ENCODE measurements at places on chromosomes 13 and 19. TPM values are rescaled to one million over a fixed set of nuclear protein-coding genes. Genes with fewer than 3 reads are reported as not detected.

JSRP1 gene
- 0.30 TPM for total RNA-seq

ICAM1 gene
- 5.0 TPM for total RNA-seq

MIA gene
- 1.4 TPM for total RNA-seq

GRCh38 chr13:23321535-23322241 is 111.8 kb downstream of the SACS start:
- no peak overlapping the region for H3K4me3 ChIP-seq
- H3K36me3 ChIP-seq = no peaks in the 10 kb centered on the region
- no peak overlapping the region for H3K27ac ChIP-seq
- DNase-seq = peak; percentile 26

GRCh38 chr19:48770266-48770665 is 14.9 kb downstream of the FGF21 start:
- no peak for DNase-seq
- H3K4me3 ChIP-seq = peak overlapping the region; percentile 64
- H3K4me1 ChIP-seq = peaks cover 12% of the 10 kb centered on the region
- H3K36me3 ChIP-seq = no peaks in the 10 kb centered on the region
- H3K27ac ChIP-seq = peak overlapping the region; percentile 74
- H3K27me3 ChIP-seq = no peaks in the 10 kb centered on the region

DNA sequence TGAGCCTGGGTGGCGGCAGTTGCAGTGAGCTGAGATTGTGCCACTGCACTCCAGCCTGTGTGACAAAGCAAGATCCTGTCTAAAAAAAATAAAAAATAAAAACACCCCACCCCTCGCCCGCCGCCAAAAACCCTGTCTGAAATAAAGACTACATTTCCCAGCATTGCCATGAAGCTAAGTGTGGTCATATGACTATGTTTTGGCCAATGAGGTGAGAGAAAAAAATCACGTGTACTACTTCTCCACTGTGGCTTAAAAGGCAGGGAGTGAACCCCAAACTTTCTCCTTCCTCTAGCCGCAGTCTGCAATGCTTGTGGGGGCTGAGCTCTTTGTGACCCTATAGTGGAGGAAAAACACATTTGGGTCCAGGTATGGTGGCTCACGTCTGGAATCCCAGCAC is 54.9 kb downstream of the COLGALT1 start:
- 0 out of 2 replicates have a peak, but pooled peaks cover 5% of the 10 kb centered on the region for H3K36me3 ChIP-seq
- H3K4me3 ChIP-seq = no peak overlapping the region
- H3K27ac ChIP-seq = no peak overlapping the region
- peaks cover 16% of the 10 kb centered on the region for H3K4me1 ChIP-seq
- DNase-seq = peak; percentile 28

DNA sequence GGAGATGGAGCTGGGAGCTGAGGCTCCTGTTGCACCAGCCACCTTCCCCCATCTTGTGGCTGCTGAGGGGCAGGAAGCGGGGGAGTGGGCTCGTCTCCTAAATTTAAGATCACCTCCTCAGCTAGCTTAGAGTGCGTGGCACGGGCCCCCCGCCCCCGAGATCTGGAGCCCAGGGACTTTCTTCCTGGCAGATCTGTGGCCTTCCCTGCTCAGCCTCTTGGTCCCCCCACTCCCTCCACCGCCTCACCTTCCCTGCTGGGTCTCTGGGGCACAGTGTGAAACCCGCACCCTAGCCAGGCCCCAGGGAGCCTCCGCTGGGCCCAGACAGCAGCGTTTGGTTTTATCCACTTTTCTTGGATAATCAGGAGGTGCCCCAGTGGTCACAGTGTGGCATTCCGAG is 35.9 kb downstream of the MAU2 start:
- no peaks in the 10 kb centered on the region for H3K27me3 ChIP-seq
- H3K4me3 ChIP-seq = no peak overlapping the region

ARL11 gene
- not detected for total RNA-seq

GRCh38 chr19:14058182-14059092 is 3.4 kb downstream of the PALM3 start:
- H3K4me1 ChIP-seq = peaks cover 22% of the 10 kb centered on the region
- H3K27ac ChIP-seq = peak overlapping the region; percentile 31
- H3K27me3 ChIP-seq = no peaks in the 10 kb centered on the region
- peak overlapping the region; percentile 56 for H3K4me3 ChIP-seq

GJA3 gene
- 8.0 TPM for total RNA-seq

DNA sequence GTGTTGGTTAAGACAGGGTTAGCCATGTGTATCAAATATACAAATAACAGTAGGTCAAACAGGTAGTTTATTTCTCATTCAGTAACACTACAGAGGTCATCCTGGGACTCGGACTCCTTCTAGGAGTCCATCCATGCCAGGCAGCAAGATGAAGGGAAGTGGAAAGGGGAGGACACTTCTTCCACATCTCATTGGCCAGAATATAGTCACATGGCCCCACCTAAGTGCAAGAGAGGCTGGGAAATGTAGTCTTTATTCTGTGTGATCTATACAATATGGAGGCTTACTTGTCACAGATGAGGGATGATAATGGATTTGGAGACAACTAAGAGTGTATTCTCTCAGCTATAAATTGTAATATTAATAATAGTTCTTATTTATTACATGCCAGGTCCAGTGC is 31.1 kb downstream of the RDH8 start:
- H3K4me3 ChIP-seq = no peak overlapping the region
- H3K27me3 ChIP-seq = peaks cover 7% of the 10 kb centered on the region
- no peaks in the 10 kb centered on the region for H3K4me1 ChIP-seq
- no peaks in the 10 kb centered on the region for H3K36me3 ChIP-seq

DNA sequence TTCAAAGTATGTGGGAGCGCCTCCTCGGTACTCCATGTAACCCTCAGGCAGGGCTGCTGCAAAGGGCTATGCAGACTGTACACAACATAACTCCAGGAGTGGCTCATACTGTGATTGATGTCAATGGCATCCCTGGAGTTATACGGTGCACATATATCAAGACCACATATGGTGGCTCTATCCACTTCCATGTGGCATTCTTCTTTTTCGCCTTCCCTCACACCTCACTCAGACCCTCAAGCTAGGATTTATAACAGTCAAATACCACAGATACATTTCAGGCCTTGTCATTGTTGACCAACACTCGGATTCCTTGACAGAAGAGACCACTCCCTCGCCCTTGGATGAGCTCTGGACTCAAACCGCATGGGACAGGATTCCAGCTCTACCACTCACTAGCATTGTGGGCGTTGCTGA is 11.3 kb upstream of the UBL3 start:
- no peaks in the 10 kb centered on the region for H3K36me3 ChIP-seq
- no peaks in the 10 kb centered on the region for H3K4me1 ChIP-seq
- no peaks in the 10 kb centered on the region for H3K27me3 ChIP-seq
- H3K27ac ChIP-seq = no peak overlapping the region
- DNase-seq = no peak

- no peaks in the 10 kb centered on the region for H3K4me1 ChIP-seq
- H3K4me3 ChIP-seq = no peak overlapping the region
- no peak overlapping the region for H3K27ac ChIP-seq
- peaks cover 32% of the 10 kb centered on the region for H3K36me3 ChIP-seq
- DNase-seq = no peak
- H3K27me3 ChIP-seq = no peaks in the 10 kb centered on the region
Measured at GRCh38 chr19:15850385-15850784, 34.9 kb upstream of the OR10H1 start.

- no peak within 1 kb of the TSS for H3K27ac ChIP-seq
- H3K4me1 ChIP-seq = no peaks in the 10 kb centered on the region
- H3K36me3 ChIP-seq = no peaks in the 10 kb centered on the region
- no peaks in the 10 kb centered on the region for H3K27me3 ChIP-seq
Measured at GRCh38 chr19:56840451-56841192, at the start of the genes PEG3 and ZIM2. Gene PEG3 (minus strand): TSS chr19:56840726. CDS start chr19:56824655, 16,071 bp downstream. Gene ZIM2 (minus strand): TSS chr19:56840726. CDS start chr19:56824277, 16,449 bp downstream.

- H3K27ac ChIP-seq = no peak overlapping the region
- no peak for DNase-seq
- H3K36me3 ChIP-seq = no peaks in the 10 kb centered on the region
Measured at GRCh38 chr19:38792250-38793111, 3.5 kb downstream of the LGALS7B start.

DNA sequence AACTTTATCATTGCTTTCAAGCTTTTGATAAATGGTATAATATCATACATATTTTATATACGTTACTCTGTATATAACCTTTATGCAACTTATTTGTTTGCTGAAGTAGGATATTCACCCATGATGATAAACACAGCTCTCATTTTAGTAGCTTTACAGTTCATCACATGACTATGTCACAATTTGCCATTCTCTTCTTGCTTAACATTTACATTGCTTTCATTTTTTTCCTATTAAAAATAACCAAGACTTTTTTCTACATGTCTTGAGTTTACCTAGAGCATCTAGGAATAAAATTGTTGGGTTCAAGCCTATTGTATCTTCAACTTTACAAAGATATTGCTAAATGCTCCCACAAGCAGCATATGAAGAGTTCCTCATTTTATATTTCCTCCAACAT is 54.0 kb downstream of the KCNRG start:
- H3K4me3 ChIP-seq = no peak overlapping the region
- no peak for DNase-seq
- peaks cover 14% of the 10 kb centered on the region for H3K36me3 ChIP-seq
- no peaks in the 10 kb centered on the region for H3K4me1 ChIP-seq
- H3K27ac ChIP-seq = no peak overlapping the region

ATP1A3 gene
- 34.7 TPM for total RNA-seq

ZNF575 gene
- 1.9 TPM for total RNA-seq

- no peaks in the 10 kb centered on the region for H3K36me3 ChIP-seq
- DNase-seq = no peak
- H3K27ac ChIP-seq = no peak overlapping the region
- H3K27me3 ChIP-seq = no peaks in the 10 kb centered on the region
- H3K4me3 ChIP-seq = no peak overlapping the region
- H3K4me1 ChIP-seq = no peaks in the 10 kb centered on the region
Measured at GRCh38 chr13:51044023-51044665, 66.9 kb downstream of the C13orf42 start.

C19orf38 gene
- 0.74 TPM for total RNA-seq

DNA sequence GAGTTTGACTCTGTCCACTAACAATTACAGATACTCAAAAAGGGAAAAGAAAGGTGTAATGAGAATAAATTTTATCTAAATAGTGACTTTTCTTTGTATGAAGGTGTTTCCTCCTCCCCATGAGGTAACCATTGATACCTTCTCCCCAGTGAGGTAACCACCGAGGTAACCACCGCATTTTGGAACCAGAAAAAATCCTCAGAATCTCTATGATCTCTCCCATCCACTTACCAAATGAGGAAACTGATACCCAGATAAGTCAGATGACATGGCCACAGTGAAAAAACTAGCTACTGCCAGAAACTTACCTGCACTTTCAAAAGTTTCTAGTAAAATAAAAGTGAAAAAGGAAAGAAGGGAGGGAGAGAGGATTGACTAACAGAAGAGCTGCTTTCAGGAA is 124.0 kb upstream of the FNDC3A start:
- no peak overlapping the region for H3K4me3 ChIP-seq
- no peaks in the 10 kb centered on the region for H3K36me3 ChIP-seq
- H3K4me1 ChIP-seq = no peaks in the 10 kb centered on the region
- DNase-seq = no peak

ANKRD27 gene
- 48.1 TPM for total RNA-seq

RFX1 gene
- total RNA-seq = 16.3 TPM

DNA sequence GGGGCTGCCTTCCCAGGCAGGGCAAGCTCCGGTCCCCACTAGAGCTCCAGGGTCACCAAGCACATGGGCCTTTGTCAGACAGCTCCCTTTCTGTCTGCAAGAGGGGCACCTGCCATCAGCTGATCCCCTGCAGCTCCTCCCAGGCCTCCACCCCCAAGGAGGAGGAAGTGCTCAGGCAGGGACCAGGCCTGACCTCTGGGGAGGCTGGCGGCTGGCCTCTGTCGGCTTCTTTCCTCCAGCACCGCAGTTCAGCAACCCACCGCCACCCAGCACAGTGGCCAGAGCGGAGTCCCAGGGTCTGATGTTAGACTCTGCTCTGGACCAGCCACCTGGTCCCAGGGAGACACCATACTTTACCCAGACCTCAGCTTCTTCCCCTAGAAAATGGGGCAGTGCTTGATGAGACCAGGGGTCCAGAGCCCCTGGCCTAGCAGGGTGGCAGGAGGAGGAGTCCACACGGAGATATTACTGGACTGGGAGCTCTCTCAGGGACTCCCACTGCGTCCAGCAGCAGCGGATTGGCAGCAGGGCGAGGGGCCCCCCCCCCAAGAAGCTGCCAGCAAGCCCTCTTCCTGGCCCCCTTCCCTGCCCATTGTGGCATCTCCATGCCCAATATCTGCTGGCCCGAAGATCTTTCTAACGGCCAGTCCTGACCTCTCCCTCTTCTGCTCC is 24.1 kb downstream of the NKPD1 start:
- no peaks in the 10 kb centered on the region for H3K4me1 ChIP-seq
- H3K36me3 ChIP-seq = no peaks in the 10 kb centered on the region
- no peak overlapping the region for H3K4me3 ChIP-seq
- H3K27me3 ChIP-seq = no peaks in the 10 kb centered on the region
- DNase-seq = no peak
- no peak overlapping the region for H3K27ac ChIP-seq

- no peak overlapping the region for H3K4me3 ChIP-seq
- no peak overlapping the region for H3K27ac ChIP-seq
- no peaks in the 10 kb centered on the region for H3K27me3 ChIP-seq
- DNase-seq = no peak
Measured at GRCh38 chr13:51455532-51455931, 2.7 kb upstream of the INTS6 start.

DNA sequence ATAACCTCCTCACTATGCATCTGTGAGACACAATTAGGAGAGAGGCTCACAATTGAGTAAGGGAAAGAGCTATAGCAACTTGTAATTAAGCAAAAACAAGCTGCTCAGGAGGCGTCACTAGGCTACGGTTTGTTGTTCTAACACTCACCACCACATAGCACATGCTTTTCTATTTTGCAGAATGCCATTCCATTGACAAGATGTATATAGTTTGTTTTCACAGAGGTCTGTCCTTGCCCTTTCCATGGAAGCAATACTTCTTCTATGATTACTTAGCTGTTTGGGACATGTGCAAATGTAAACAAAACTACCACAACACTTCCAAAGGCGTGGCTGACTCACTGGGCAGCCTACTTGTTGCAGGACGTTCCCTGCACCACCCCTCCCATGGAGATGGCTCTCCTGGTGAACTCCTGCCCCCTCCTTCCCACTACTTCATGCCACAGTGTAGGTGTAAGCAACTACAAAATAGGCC is 33.9 kb upstream of the FAM216B start:
- no peak overlapping the region for H3K4me3 ChIP-seq
- no peak overlapping the region for H3K27ac ChIP-seq
- no peaks in the 10 kb centered on the region for H3K36me3 ChIP-seq

- no peaks in the 10 kb centered on the region for H3K36me3 ChIP-seq
- H3K27me3 ChIP-seq = peaks cover 59% of the 10 kb centered on the region
- H3K4me3 ChIP-seq = no peak overlapping the region
- H3K27ac ChIP-seq = no peak overlapping the region
- no peak for DNase-seq
- no peaks in the 10 kb centered on the region for H3K4me1 ChIP-seq
Measured at GRCh38 chr13:25587326-25587980, 215.7 kb downstream of the ATP8A2 start.

GRCh38 chr13:91962946-91963345 is 564.5 kb downstream of the GPC5 start:
- no peak for DNase-seq
- H3K27me3 ChIP-seq = no peaks in the 10 kb centered on the region
- no peaks in the 10 kb centered on the region for H3K36me3 ChIP-seq
- H3K27ac ChIP-seq = no peak overlapping the region
- H3K4me1 ChIP-seq = no peaks in the 10 kb centered on the region

DNA sequence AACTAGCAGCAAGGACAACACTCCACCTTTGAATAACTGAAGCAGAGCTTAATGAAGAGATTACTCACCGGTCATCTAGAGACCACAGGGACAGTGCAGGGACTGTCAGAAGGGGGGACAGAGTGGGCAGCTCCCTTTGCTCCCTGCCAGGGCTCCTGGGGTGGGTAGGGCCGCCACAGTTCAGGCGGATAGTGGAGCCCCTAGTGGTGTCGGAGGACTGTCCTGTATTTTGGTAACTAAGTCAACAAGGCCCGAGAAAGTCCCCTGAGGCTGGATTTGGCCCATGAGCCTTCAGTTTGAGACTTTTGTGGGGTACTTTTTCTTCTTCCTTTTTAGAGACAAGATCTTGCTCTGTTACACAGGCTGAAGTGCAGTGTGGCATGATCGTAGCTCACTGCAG is 44.6 kb downstream of the GJA3 start:
- H3K27ac ChIP-seq = no peak overlapping the region
- H3K4me3 ChIP-seq = no peak overlapping the region
- no peak for DNase-seq
- peaks cover 36% of the 10 kb centered on the region for H3K4me1 ChIP-seq

Measured in HCT116 (cell line).